Activated CD8-positive, alpha-beta memory T cell treated with anti-CD3 and anti-CD28 coated beads for 4 hours (primary cell): ENCODE measurements at places on chromosomes 6 and 20.

- DNase-seq, result no peak
Observed at GRCh38 chr6:53734473-53735299, 60.1 kb upstream of the LRRC1 start.

GRCh38 chr6:90048206-90048967 lies 154.1 kb downstream of the GJA10 start:
- no peak for DNase-seq

DNA sequence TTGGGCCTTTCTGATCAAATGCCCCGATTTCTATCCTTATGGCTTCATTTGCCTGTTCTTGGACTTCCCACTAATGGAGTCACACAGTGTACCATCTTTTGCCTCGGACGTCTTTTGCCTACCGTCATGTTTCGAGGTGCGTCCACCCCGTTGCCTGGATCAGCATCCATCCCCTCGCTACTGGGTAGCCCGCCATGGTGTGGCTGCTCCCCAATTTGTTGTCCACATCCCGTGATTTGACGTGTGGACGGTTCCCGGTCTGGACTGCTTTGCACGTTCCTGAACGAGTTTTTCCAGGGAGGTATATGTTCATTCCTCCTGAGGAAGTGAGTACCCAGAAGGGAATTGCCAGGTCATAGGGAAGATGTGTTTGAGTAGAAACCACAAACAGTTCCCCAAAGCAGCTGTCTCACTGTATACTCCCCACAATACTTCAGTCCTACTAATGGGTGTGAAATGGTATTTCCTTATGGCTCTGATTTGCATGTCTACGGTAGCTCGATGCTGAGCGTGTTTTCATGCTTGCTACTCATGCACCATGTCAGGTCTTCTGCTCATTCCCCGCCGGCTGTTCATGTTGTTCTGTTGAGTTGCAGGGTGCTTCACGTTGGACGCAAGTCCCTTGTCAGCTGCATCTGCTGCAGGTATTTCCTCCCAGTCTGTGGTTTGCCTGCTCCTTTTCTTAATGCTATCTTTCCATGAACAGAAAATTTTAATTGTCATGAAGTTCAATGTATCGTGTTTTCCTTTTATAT lies 86.8 kb upstream of the AFDN start:
- no peak for DNase-seq

- DNase-seq, result no peak
Observed at GRCh38 chr6:26183237-26183580, 96.0 kb downstream of the HFE start.

- DNase-seq, result no peak
Observed at GRCh38 chr6:162728197-162728596, 423 bp downstream of the PACRG start.
